GM12891 (cell line): ENCODE measurements at places on chromosomes 4 and X.

GRCh38 chr4:83118869-83119268 is 4.3 kb upstream of the PLAC8 start:
- DNase-seq: no peak

DNA sequence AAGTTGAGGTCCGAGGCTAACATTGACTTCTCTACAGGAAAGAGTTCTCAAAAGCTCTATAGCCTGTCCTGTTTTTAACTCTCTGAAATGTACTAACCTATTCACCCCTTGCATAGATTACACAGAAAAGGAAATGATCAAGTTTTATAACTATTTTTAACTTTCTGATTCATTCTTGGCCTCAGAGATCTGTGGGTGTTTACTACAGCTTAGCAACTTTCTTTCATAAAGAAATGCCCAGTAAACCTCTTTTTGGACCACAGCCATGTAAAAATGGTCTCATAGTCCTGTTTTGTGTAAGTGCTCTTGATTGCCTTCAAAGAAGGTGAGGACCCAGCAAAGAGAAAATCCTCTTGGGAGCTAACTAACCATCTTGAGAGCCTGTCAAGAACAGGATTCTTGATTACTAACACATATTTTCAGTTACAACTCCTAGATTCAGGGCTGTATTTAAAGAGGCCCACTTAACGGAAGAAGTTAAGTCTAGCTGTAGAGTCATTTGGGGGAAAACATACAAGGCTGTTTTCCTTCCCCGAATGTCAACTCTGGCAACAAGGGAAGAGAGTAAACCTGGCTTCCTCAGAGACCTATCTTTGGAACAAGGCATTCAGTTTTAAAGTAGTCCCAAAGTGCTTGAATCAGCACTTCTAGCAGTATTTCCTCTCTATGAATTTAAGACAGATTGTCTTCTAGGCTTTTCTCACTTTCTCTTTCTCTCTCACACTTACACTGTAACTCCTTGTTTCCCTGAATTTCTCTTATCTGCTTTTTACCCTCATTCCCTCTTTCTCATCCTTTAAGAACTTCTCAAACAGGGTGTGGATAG is 78.2 kb downstream of the IL21 start:
- DNase-seq: peak; percentile 1

DNA sequence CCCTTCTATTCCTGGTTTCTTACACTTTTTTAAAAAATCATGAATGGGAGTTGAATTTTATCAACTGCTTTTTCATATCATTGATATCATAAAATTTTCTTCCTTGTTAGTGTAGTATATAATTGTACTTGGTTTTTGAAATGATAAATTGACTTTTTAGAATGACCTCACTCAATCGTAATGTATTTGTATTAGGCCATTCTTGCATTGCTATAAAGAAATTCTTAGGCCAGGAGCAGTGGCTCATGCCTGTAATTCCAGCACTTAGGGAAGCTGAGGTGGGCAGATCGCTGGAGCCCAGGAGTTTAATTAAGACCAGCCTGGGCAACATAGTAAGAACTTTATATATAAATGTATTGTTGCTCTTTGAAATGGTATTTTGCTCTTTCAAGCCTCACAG is 6.3 kb downstream of the EXOC1 start:
- DNase-seq: no peak

DNA sequence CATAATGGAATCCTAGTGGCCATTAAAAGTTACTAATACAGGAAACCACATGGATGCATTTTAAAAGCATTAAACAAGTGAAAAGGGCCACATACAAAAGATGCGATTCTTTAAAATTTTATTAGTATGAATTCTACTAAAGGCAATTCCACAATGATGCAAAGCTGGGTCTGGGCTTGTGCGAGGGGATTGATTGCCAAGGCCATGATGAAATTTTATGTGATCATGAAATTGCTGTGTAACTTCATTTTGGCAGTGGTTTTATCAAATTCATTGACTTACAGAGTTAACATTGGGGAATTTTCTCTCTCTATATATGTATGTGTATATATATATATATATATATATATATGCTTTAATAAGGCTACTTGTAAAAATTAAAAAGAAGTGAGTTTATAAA is 1142.5 kb upstream of the IGFBP7 start:
- DNase-seq: no peak

- DNase-seq: no peak
Measured at GRCh38 chrX:108198420-108198819, 106.8 kb downstream of the ATG4A start.

DNA sequence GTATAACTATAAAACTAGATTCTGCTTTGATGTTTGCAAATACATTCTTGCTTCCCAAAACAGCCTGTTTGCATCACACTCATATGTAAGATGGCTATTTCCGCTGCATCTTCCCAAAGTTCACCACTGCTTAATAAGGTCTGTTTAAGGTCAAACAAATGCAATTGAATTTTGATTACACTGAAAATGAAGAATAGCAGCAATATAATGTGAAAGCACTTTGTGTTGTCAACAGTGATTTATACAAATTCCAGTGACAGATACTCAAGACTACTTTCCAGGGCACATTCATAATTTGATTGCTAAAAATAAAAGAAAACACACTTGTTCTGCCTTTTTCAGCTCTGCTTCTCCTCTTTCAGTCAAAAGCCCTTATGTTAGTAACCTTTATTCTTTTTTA is 8.1 kb upstream of the PGAM4 start:
- no peak for DNase-seq

DNA sequence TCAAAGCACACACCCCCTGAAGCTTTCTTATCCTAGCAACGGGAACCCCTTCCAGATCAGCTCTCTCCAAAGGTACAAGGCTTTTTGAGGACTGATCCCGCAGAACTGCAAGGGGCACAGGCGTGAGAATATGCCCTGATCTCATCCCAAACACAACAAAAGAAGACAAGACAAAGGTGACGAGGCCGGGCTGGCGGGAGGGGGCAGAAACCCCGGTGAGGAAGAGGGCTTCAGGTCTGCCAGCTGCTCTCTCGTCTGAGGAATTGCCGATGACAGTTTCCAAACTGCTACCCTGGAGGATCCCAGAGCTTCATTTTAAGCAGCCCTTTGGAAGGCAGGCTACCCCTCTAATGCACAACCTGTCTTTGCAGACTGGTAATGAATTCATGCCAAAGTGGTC is 3.4 kb downstream of the HCFC1 start:
- DNase-seq: no peak

GRCh38 chr4:27020603-27021002 is 160.0 kb downstream of the STIM2 start:
- DNase-seq: no peak

- no peak for DNase-seq
Measured at GRCh38 chr4:38684951-38685844, 21.2 kb downstream of the KLF3 start.

DNA sequence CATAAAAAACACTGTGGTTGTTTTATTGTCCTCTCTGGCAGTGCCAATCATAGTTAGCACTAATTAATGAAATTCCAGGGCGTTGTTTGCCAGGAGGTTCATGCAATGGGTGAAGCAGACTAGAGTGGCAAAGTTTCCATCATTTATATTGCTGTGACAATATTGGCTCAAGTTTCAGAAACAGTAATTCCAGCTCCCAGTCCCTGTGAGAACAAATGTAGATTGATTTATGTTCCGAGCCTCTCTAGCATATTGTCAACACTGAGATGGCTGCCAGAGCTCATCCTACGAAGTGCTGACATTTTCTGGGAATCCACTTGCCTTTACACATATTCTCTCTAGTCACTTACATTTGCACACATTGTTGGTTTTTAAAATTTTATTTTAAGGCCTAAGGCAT is 440.0 kb upstream of the IGFBP7 start:
- DNase-seq: no peak

DNA sequence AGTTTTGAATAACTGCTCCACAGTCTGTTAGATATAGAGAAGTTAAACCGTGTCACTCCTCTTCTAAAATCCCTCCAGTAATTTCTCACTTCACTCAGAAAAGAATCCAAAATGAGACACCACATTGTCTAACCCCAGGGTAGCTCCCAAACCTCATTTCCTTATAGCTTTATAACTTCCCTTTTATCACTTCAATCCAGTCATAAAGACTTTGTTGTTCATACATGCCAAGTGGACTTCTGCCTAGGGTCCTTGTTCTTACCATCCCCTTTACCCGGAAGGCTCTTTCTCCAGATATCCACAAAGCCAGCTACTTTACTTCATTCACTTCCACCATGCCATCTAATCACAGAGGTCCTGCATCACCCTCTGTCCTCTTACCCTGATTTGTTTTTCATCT is 156.2 kb downstream of the GABRB1 start:
- no peak for DNase-seq

DNA sequence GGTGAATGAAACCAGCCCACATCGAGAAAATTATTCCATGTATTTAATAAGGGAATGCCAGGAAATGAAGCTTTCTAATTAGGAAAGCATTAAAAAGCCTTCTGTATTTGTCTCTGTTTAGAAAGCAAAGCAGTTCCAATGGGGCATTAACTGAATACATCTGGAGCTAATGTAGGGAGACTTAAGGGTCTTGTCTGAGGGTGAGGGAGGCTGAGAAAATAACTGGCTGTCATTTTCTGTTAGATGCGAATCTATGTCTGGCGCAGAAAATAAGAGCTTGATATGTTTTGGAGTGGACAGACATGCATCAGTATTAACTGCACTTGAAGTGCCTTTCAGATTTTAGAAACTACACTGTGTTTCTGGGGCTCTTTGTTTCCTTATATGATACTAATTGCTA is 111.3 kb downstream of the KLHL8 start:
- DNase-seq: no peak
